ENCODE measurements at places on chromosomes 1 and 21.

- DNase-seq, result no peak
Measured at GRCh38 chr1:63664742-63665141, 71.5 kb downstream of the PGM1 start.

- no peak for DNase-seq
Measured at GRCh38 chr21:41865002-41865777, 14.0 kb downstream of the PRDM15 start.

DNA sequence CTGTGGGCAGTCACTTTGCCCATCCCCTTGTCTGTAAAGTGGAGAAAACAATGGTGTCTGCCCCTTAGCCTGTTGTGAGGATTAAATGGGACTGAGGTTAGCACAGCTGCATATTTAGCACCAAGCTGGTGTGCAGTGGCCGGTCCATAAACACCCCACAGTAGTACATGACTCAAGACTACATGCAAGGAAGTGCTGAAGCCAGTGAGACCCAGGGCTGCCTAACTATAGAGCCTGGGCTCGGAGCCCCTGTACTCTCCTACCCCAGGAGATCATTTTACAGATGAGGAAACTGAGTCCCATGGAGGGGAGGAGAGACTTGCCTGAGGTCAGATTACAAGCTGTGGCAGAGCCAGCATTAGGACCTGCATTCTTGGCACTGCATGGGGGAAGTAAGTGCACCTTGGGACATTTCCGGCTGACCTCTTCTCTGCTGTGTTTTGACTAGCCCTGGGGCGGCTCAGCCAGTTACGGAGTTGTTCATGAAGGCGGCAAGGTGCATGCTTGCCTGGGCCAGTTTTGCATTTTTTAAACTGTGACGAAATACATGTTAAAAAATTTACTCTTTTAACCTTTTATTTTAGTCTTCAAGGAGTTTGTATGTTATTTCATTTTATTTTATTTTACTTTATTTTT lies 3.2 kb downstream of the SERINC2 start:
- no peak for DNase-seq

GRCh38 chr1:151158326-151158725 lies 1.9 kb downstream of the TNFAIP8L2 start:
- no peak for DNase-seq

GRCh38 chr1:89942825-89943658 lies 51.9 kb upstream of the ZNF326 start:
- DNase-seq, result no peak

GRCh38 chr21:34795548-34796180 lies 126.9 kb downstream of the CLIC6 start:
- no peak for DNase-seq

- no peak for DNase-seq
Measured at GRCh38 chr1:82486969-82487368, 686.2 kb downstream of the ADGRL2 start.

- peak; percentile 5 for DNase-seq
Measured at GRCh38 chr1:45685308-45686014, 872 bp downstream of the GPBP1L1 start.

GRCh38 chr1:244050835-244051444 lies at the start of gene ZBTB18:
Gene ZBTB18, plus strand, starts transcription at chr1:244051283. Its CDS starts 149 bp downstream, at chr1:244051432.
- DNase-seq, result no peak

DNA sequence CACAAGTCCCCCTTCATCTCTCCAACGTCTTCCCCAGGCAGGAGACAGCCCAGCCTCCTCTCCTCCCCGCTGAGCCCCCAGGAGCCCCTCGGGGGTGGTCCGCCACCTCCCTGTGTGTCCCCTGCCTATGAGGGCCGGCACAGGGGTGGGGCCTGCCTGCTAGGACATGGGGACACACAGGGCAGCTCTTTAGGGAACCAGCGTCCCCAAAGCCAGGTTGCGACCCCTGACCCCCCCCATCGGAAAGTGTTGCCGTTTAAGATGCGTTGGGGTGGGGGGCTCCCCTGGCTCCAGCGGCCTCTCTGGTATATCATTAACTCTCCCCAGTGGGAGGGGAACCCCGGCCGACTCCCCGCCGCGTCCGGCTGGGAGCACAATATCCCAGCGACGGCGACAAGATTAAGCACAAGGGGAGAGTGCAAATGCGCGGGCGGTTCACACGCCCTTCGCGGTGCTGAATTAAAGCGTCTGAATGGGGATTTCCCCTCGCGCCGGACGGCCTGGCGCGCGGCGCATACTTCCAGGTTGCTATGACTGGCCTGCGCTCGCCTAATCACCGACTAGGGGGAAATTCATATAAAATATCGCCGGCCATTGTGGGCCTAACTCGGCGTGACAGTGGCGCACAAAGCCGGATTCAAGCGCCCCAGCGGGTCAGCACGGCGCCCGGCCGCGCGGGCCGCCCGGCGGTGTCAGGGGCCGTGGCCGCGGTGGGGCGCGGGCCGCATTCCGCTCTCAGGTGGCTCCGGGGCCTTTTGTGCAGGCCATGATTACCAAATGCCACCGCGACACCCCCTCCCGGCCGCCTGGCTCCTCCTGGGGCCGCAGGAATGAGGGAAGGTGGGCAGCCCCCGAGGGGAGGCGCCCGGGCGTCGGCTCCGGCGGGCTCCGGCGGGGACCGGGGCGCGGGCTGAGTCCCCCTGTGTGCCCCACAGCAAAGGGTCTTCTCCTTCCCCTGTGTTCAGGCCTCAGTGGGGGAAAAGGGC lies 30.9 kb downstream of the WNT3A start:
- peak; percentile 64 for DNase-seq

GRCh38 chr1:175530183-175530582 lies 213.2 kb downstream of the TNR start:
- no peak for DNase-seq

- no peak for DNase-seq
Measured at GRCh38 chr1:9289711-9290485, 2.8 kb upstream of the SPSB1 start.

DNA sequence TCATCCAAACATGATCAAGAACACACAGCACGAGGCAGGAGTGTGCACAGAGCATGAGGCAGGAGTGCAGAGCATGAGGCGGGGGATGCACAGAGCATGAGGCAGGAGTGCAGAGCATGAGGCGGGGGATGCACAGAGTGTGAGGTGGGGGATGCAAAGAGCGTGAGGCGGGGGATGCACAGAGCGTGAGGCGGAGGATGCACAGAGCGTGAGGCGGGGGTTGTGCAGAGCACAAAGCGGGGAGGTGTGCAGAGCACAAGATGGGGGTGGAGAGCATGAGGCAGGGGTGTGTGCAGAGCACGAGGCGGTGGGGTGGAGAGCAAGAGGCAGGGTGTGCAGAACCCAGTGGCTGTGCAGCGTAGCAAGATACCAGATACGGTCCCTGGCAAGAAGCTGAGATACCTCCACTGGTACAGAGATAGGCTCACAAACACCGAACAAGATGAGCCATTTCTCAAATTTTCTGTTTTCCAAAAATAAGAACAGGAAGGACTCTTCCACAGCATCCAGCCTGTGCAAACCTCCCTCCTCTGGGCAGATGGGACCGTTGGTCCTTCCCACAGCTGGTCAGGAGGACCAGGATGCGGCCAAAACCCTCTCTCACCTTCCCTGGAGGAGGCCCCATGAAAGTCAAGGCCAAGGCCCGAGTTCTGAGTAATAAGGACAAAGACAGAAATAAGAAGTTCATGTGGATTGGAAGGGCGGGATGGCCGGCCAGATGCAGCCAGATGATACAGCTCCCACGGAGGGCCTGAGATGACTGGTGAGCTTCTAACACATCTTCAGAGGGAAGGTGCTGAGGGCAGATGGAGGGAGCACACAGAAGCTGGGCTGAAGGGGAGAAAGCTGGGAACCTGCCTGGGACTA lies 12.0 kb downstream of the SPATC1L start:
- DNase-seq, result no peak

GRCh38 chr1:48203287-48203900 lies 19.1 kb upstream of the SLC5A9 start:
- no peak for DNase-seq

DNA sequence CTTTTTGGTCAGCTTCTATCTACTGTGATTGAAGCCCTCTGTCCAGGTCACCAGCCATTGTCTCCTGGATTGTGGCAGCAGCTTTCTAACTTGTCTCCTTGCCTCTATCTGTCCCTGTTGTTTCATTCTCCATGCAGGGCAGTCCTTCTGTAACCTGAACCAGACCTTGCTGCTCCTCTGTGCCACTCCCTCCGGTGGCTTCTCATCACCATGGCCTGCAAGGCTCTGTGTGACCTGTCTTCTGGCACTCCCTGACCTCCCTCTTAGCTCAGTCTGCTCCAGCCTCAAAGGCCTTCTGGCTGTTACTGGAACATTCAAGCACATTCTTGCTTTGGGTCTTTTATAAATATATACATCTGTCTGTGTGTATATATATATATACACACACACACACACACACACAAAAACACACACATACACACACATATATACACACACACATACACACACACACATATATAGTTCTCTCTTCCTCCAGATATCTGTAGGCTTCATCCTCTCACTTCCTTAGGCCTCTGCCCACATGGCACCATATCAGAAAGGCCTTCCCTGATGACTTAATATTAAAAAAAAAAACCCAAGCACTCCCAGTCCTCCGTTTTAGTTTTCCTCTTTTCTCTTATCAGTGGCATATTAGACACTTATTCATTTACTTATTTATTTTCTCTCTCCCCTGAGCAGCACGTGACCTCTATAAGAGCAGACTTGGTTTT lies 21.2 kb upstream of the JUN start:
- DNase-seq, result no peak

DNA sequence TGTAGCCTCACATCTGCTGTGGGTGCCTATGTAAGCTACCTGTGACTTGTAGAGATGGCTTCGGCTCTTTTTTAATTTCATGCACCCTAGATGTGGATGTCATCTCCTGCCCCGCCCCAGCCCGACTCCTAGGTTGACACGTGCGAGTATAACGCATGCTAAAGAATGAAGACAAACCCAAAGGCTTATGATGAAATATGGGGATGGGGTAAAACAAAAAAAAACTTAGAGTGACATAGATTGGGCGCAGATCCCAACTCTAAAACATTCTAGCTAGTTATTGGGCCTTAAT lies 613 bp upstream of the ERO1B start:
- DNase-seq, result no peak

DNA sequence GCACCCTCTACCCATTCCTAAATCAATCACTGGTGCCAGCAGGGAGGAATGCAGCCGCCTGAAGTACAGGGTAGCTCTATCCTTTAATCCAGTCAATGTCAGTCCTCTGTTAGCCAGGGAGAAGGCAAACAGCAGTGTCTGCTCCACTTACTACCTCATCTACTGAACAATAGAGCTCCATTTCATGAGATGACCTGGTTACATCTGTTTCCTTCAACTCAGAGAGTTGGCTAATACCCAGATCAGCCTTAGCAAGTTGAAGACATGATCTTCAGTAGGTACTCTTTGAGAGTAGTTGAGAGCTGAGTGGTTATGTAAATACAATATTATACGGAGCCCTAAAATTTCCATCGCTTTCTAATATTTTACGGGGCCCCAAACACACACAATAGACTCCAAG lies 46.1 kb upstream of the CD34 start:
- no peak for DNase-seq

Data from GM12891 (cell line).